ENCODE measurements at places on chromosomes 1 and 21.

DNA sequence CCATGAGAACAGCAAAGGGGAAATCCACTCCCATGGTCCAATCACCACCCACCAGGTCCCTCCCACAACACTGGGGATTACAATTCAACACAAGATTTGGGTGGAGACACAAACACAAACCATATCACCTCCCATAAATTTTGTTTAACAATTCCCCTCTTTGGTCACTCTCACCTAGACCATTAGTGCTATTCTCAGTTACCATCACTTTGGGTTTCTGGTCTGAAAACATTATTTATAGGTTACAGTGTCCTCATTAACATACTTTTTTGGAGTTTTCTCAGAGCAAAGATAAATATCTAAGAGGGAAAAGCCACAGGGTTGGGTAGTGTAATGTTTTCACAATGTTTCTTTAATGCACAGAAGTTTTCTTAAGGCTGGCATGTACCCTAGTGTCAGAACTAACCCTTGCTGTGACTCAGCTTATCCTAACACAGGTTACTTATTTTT, 47.7 kb upstream of the DNAH14 start:
- no peak for DNase-seq

- DNase-seq: peak; percentile 78
Measured at GRCh38 chr1:6359216-6360116, 34.1 kb downstream of the ACOT7 start.

GRCh38 chr1:246797597-246797996, 73.4 kb downstream of the SCCPDH start:
- DNase-seq: no peak

- DNase-seq: no peak
Measured at GRCh38 chr1:32884032-32884372, 2.3 kb upstream of the HPCA start.

GRCh38 chr1:82819234-82819633, 1018.5 kb downstream of the ADGRL2 start:
- no peak for DNase-seq

DNA sequence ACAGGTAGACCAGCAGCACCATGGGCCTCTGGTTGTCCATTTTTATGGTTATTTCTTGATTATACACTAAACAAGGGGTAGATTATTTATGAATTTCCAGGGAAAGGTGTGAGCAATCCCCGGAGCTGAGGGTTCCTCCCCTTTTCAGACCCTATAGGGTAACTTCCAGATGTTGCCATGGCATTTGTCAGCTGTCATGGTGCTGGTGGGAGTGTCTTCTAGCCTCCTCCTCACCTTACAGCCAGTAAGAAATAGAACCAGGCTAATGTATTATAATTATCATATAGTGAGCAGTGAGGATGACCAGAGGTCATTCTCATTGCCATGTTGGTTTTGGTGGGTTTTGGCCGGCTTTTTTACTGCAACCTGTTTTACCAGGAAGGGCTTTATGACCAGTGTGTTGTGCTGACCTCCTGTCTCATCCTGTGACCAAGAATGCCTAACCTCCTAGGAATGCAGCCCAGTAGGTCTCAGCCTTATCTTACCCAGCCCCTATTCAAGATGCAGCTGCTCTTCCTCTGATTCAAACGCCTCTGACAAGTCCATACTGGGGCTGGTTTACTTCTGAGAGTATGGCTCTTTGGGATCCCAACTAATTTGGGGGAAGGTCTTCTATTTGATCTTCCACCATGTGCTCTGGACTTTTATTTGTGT, 13.5 kb upstream of the TINAGL1 start:
- no peak for DNase-seq

DNA sequence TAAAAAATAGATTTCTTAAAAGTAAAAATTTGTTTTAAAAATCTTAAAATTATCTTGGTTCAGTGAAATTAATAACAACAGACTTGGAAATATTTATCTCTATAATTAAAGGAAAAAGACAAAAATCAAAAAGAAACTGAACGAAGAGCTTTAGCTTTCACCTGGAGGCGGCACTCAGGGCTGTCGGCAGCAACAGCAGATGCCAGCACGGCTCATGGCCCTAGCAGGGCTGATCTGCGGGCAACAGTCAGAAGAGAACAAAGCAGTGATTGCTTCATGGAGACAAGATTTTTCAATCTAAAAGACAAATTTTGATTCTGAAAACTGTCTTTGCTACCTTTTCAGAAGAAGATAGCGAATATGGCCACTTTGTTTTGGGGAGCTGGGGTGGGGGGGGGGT, 22.6 kb downstream of the UBE2G2 start:
- no peak for DNase-seq

GRCh38 chr21:17795146-17796036, 23.8 kb downstream of the C21orf91 start:
- DNase-seq: no peak

GRCh38 chr1:39116860-39117728, 87.4 kb upstream of the MACF1 start:
- DNase-seq: no peak

- DNase-seq: no peak
Measured at GRCh38 chr1:67020765-67021164, 33.2 kb downstream of the SLC35D1 start.

- no peak for DNase-seq
Measured at GRCh38 chr1:185566995-185567394, 167.2 kb upstream of the HMCN1 start.

GRCh38 chr1:212503714-212504113, 71.0 kb downstream of the NENF start:
- DNase-seq: no peak

- no peak for DNase-seq
Measured at GRCh38 chr1:236155841-236156503, 13.6 kb downstream of the GPR137B start.

DNA sequence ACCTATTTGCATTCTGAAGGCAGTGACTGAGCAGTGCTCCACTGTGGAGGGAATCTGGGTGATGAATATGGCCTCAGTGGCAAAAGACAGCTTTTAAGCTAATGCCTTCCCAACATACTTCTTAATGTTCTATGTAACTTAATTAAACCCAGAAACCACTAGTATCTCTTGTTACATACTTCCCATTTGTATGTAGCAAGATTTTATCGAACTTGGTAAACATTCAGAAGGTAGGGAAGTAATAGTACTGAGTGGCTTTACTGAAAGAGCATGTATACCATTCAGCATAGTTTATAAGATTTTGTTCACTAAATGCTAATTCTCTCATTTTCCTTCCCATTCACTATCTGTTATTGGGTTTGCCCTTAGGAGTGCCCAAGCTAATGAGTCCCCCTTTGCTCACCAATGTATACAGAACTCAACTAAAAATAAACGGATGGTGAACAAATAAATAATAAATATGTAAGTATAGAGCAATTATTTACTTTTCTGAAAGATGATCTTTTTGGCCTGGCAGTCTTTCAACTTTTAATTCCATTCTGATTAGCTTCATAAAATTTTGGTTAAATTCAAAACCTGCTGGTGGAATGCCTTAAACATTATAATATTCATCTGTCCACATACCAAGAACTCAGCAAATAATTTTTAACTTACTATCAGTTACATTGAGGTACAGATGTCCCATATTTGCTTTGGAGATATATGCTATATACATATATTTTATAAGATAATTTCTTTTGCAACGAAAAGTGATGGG, 204.4 kb downstream of the APP start:
- DNase-seq: no peak

GRCh38 chr21:38299671-38300070, 42.9 kb downstream of the KCNJ15 start:
- no peak for DNase-seq

DNA sequence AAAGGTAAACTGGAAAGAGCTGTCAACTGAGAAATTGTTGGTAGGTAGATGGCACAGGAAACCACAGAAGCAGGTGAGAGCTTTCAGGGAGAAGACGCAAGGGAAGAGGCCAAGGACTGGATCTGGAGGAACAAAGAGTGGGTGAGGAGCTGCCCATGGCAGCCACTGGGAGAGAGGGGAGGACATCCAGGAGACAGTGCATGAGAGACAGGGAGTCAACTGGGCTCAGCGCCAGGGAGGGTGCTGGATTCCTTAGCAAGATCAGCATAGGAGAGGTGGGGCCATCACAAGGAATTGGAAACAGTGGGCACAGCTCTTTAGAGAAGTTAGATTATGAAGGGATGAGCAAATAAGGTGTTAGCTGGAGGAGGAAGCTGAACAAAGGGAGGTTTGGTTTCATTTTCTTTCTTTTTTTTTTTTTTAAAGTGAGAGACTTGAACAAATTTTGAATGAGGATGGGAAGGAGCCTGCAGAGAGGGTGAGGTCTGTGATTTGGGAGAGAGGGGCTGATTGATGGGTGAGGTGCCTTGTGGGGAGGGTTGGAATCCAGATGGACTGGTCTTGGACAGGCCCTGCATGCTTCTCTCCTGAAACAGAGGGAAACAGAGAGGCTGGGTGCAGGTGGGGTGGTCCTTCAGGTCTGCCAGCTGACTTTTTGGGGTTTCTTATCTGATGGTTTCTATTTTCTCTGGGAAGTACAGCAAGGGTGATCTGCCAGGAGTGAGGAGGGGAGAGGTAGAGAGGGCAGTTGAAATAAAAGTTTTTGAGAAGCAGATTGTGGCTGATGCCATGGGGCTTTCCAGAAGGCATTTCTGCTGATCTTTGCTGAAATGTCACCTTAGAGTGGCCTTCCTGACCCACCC, 5.4 kb downstream of the CYP4B1 start:
- DNase-seq: no peak

DNA sequence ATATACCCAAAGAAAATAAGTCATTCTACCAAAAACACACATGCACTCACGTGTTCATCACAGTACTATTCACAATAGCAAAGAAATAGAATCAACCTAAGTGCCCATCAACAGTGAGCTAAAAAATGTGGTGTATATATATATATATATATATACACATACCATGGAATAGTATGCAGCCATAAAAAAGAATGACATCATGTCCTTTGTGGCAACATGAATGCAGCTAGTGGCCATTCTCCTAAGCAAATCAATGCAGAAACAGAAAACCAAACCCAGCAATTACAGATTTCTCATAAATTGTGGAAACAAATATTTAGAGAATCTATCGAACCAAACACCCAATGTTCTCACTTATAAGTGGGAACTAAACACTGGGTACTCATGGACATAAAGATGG, 585.7 kb downstream of the SMYD3 start:
- no peak for DNase-seq

DNA sequence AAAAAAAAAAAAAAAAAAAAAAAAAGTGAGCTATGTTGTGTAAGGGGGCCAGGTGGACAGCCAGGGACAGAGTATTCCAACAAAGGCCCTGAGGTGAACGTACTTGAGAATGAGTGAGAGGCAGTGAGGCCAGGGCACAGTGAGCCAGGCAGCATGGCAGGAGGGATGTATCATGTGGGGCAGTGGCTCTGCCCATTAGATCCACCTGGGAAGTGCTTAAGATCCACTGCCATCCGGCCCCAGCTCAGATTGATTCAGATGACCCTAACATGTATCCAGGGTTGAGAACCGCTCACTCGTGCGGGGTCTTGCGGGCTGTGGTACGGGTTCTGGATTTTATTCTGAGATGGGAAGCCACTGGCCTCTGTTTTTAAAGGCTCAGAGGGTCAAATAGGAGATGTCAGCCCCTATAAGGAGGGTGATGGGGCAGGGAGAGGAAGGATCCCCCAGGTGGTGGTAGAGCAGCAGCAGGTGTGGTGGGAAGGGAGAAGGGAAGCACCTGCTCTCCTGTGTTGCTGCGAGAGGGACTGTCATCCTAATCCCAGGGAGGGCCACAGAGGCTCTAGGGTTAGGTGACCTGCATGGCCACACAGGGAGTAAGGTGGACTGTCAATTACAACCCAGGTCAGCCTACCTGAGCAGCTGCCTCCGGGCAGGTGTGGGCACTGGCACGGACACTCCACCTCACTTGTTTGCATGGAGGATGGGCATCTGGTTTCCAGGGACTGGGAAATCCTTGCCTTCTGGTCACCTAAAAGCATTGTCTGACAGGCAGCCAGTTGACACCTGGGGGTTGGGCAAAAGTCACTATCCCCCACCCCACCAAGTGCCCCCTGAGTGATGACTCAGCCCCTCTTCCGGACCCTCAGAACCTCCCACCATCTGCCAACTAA, 31.6 kb downstream of the CDK18 start:
- no peak for DNase-seq

GRCh38 chr1:8574985-8575384, 242.5 kb downstream of the RERE start:
- no peak for DNase-seq

DNA sequence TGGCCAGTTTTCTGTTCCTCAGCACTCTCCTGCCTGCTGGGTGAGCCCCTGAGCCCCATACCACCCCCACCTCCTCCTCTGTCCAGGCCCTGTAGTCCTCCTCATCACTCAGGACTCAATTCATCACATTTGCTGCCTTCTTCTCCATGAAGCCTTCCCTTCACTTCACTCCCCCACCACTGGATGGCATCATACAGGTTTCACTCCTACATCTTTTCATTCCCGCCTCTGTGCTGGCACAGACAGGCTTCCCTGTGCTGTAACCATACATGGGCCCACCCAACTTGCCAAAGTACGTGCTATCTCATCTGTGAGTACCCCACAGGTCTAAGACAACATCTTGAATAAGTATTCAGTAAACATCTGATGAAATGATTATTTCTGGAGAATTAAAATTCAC, 56.9 kb downstream of the SLC45A1 start:
- no peak for DNase-seq

DNA sequence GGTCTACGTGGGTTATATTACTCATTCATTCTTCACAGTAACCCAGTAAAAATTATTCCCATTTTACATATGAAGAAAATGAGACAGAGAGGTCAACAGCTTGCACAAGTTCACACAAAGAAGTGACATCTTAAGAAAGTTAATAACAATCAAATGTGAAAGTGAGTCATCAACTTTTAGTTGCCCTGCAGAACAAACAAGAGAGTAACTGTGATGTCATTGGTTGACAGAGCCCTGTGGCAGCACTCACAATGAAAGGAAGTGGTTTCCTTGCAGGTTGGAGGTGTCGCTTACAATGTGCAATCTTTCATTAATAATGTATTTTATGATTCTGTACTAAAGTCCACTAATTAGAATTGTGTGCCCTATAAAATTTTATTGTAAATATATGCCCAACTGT, 369.6 kb downstream of the RYR2 start:
- no peak for DNase-seq

DNA sequence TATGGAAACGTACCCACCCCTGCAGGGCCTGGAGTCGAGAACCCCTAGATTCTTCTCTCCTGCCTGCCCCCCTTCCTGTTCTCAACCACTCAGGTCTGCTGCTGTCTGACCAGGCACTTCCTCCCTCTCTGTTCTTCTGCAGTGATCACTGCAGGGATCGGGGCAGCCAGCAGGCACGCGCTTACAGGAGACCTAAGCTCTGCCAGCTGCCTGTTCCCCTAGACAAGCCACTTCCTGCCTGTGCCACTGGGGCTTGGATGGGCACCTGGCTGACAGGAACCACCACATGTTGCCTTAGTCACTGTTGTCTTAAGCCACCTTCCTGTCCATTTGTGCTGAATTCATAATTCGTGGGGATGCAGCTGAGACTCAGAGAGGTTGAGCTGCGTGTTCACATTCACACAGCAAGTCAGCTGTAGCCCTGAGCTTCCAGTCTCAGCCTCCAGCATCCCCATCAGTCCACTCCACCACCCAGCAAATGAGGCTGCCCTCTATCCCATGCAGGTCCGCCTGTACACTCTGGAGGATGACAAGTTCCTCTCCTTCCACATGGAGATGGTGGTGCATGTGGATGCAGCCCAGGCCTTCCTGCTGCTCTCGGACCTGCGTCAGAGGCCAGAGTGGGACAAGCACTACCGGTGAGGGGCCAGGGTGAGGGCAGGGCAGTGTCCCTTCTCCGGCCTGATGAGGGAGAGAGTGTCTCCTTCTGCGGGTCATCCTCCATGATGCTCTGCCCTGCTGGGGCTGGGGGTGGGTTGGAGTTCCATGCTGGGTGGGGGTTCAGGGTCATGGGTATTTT, 18.6 kb downstream of the FAM151A start:
- no peak for DNase-seq
